Cardiac muscle cell (in vitro differentiated cells and primary cell): ENCODE measurements at places on chromosomes 2 and 18. TPM values are rescaled to one million over a fixed set of nuclear protein-coding genes. Genes with fewer than 3 reads are reported as not detected.

Gene LOXHD1
- total RNA-seq: 0.21 TPM in 1 of 2 replicates, not detected in the other

DNA sequence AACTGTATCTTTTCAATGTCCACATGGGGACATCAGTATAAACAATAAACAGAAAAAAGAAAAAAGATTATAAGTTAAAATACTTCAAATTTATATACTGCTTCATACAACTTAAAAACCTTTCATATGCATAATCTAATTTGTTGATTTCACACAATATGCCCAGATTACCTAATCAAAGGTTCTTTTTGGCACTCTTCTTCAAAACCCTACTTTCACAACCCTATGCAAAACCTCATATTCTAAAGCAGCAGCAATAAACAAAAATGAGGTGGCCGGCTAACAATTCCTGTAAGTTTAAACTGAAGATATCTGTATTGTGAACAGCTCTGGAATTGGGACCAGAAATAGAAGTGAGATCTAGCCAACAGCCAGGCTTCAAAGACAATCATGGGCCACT, 28.6 kb downstream of the STK17B start:
- no peak for DNase-seq

DNA sequence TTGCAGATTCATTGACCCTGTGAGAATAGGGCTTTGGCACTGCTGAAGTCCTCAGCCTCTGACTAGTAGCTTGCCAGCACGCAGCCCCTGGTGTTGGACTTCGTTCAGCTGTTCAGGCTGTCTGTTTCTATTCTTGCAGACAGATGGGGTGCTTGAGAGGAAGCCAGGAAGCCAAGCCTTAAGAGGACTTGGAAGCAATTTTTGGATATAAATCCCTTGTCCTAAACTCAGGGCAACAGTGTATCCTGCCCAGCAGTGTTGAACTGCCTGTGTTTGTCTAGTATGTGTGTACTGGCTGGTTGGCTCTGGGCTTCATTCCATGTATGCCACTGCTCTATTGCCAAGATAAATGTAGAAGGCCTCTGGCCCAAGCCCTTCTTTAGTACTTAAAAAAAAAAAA, 108.6 kb downstream of the COMMD1 start:
- DNase-seq: peak; percentile 84

- peak; percentile 38 for DNase-seq
Observed at GRCh38 chr2:20106746-20107145, 55.3 kb upstream of the LAPTM4A start.

Gene SULT1C2
- total RNA-seq: 3.2 and 3.8 TPM in 2 replicates

DNA sequence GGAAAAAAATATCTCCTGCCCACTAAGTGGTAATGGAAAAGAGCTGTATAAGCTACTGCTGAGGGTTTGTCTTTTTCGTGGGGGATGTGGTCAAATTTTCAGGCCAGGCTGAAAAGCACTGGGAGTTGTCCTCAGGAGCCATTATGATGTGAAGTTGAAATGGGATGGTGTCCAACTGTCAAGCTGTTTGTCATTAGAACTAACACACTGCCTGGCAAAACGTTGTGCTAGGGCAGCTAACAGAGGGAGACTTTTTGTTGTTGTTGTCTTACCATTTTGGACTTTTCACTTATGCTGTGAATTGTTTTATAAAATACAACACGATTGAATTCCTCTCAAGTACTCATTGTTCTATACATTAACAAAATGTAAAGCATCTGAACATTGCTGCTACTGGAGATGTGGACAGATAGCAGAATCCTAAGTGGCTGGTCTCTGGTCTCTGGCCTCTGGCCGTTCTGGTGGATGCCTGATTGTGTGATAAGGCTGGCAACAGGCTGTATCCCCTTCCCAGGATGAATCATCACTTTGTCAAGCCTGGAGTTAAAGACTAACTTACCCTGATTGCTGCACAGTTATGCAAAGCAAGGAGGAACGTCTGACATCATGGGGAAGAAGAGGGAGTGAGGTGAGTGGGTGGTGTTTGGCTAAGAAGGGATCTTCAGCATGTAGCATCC, 2.3 kb downstream of the MYO1B start:
- DNase-seq: no peak

- no peak for DNase-seq
Observed at GRCh38 chr2:86338778-86339295, 1.4 kb upstream of the REEP1 start.

Gene PLCL1
- total RNA-seq: 4.9 and 9.0 TPM in 2 replicates

Gene MC2R
- not detected in 2 replicates for total RNA-seq

DNA sequence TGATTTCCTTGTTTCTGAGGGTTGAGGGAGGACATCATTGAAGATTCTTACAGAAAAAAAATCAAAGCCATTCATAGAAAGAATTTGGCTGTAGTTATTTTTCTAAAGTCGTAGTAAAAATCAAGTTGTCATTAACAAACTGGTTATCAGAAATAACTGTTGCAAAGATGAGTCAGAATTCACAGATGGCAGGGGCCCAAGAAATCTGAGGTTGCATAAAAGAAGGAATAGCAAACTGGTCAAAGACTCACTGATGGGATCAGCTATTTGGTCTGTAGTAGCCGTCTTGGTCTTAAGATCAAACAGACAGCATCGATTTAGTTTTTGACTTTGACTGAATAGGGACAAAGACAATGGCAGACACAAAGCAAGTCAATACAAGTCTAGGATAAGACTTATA, 334.3 kb downstream of the FIGN start:
- DNase-seq: no peak
